NCI-H187 (cell line): ENCODE measurements at places on chromosomes 11 and 22.

DNA sequence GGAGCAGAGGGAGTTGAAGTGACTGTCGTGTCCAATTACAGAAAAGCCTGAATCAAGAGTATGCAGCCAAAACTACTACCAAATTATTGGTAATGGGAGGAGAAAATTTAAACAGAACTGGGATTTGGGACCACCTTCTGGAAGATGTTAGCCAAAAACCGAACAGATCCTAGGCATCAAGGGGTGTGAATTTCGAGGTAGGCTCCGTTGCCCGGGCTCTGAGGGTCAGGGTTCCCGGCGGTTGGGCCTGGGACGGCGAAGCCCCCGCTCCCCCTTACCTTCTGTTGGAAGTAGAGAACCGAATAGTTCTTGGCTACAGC, 313 bp downstream of the PRCP start:
- DNase-seq, result no peak

DNA sequence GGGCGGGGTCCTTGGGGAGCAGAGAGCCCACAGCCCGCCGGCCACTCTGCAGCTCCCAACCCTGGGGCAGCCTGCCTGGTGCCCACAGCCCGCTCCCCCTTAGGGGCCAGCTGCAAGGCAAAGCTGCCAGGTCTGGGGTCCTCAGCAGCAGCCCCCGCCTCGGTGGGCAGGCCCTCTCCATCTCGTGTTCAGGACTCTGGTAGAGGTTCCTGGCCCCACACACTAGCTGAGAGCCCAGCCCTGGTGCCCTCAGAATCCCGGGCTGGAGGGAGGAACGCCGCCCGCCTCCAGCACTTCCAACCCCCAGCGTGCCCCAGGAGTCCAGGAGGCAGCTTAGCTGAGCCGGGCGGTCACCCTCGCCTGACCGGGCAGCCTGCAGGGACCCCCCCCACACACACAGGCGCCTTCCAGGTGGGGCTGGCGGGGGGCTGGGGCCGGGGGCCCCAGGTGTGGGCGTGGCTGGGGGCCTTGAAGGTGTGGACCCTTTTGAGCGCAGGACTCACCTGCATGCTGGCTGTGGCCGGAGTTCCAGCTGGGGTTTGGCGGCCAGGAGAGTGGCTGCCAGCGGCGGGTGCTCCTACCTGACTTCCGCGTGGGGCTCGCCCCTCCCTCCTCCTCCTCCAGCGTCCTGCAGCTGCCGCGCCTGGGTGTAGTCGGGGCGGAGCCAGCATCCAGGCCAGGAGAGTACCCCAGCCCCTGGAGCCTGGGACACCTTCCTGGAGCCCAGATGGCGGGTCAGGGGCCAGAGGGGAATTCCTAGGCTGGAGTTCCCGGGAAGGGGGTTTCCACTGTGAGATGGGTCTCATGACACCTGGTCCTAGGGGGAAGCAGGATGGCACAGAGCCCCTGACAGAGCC, at the start of gene ANO9:
TSS of gene ANO9 (minus strand) at position 594 of the 857 bp plus-strand sequence. CDS start at position 509, 85 bp downstream.
- peak; percentile 84 for DNase-seq

DNA sequence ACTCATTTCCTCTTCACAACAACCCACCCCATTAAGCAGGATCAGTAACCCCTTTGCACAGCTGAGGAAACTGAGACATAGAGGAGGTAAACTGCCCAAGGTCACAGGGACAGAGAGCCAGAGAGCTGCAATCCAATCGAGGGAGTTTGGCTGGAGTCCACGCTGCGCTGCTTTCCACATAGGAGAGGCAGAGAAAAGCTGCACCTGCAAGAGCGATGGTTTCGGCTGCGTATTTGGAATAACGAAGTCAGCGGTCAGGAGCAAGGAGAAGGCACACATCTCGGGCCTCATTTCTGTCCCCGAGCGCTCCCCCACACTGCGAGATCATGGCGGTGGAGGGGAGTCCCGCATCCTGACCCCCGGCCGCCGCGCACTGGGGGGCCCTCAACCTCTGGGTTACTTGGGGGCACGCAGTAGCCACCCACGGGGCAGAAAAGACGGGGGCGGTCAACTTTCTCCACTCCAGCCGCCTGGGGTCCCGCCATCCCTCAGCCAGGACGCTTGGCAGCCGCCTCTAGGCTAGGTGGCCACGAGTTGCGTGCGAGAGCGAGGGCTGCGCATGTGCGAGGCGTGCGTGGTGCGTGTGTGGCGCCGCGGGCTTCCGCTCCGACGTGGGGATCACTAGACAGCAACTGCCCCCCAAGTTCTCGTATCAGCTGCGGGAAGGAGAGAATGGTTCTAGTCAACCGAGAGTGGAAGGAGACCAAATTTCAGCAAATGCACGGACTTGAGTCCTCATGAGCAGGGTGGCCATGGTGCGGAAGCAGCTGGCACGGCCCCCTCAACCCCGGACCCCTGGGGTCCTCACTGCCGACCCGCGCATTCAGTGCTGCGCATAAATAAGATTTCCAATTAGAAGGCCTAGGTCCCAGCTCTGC, 42.3 kb upstream of the CLDN5 start:
- DNase-seq, result no peak

DNA sequence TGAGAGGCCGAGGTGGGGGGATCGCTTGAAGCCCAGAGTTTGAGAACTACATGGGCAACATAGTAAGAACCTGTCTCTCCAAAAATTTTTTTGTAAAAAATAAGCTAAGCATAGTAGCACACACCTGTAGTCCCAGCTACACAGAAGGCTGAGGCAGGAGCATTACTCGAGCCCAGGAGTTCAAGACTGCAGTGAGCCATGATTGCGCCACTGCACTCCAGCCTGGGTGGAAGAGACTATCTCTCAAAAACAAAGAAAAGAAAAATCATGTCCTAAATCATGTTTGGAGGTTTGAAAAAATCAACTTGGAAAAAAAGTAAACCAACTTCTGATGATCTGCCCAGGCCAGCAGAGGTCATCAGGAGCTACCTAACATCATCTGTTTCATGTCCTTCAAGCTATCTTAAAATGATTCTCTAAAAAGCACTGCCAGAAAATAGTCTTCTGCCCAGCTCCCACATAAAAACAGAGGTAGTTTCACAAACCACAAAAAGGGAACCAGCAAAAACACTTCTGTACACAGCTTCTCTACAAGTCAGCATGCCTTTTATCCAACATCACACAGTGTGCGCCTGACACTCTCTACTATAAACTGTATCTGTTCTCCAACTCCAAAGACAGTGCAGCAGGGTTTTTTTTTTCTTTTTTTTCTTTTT, 165.0 kb downstream of the SOX6 start:
- no peak for DNase-seq

DNA sequence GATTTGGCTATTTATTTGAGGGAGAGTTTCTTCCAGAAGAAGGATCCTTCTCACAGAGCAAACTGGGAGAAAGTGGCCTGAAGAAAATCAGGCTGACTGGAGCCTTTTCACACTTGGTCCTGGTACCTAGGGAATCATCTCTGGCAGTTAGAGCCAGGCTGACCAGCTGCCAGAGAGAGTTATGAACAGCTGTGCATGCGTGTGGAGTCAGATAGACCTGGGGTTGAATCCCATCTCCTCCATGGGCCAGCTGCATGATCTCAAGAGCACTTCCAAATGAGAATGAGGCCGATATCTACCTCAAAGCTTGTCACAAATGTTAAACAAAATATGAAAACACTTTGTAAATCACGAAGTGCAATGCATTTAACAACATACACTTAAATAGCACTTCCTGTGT, 390.0 kb downstream of the TENM4 start:
- DNase-seq, result no peak

DNA sequence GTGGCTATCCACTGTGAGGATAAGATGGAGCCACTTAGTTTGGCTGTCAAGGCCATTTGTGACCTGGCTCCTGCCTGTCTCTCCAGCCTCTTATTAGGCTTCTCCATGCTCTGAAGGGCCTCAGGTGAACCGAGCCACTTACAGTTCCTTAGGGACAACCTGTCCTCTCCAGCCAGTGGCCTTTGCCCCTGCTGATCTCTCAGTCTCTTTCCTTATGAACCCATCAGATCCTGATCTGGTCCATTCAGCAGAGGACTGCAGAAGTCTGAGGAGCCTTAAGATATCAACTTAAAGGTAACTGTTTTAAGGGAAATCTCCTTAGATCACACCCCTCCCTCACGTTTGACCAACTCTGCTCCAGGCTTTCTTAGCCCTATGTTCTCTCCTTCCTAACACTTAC, 2.4 kb downstream of the DUSP18 start:
- no peak for DNase-seq
